ENCODE measurements at places on chromosomes 2 and 18.

GRCh38 chr2:37377187-37377532 is 32.7 kb downstream of the QPCT start:
- no peak for DNase-seq

DNA sequence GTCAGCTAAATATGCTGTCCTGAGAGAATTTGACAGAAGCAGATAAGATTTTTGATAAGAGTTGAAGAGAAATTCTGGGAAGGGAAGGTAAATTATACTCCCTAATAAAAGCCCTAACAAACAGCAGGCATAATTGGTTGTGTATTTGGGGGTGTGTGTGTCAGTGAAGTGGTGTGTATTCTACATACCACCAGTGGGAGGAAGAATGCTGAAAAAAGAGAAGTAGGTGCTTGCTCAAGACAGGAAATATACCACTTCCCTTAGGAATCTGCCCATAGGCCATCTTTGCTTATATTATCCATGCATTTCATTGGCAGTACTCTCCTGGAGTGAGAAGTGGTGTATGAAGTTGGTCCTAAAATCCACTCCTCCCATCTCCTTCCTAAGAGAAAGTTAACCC is 76.2 kb downstream of the FMNL2 start:
- no peak for DNase-seq

- no peak for DNase-seq
Measured at GRCh38 chr18:64693766-64694165, 544.9 kb upstream of the LINC00305 start.

DNA sequence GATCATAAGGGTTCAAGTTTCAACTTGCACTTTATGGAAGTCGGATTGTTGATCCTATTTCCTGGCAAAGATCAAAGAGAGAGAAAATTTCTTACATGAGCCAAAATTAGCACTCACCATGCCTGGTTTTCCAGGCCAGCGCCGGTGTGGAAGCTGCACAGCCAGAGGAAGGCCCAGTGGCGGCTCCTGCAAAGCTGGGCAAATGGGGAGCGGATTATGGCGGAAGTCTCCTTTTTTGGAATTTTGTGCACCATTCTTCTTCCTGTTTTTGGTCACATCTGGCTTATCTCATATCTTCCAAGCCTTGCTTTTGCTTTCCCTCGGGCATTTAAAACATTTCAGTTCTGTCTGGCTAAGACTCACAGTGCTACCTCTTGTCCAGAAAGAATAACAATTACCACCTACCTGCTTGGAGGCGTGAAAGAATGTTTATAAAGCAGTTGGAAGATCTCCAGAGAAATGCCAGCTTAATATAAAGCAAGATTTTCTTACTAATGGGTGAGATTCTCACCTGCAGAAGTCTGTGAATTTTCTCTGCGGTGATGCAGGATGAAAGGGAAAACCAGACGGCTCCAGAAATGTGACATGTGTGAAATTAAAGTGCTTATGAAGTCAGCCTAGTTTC is 94.3 kb downstream of the ASAP2 start:
- DNase-seq = no peak

GRCh38 chr2:7929281-7929680 is 752.6 kb upstream of the ID2 start:
- no peak for DNase-seq

- no peak for DNase-seq
Measured at GRCh38 chr2:229856413-229856812, 65.4 kb downstream of the TRIP12 start.

- DNase-seq = no peak
Measured at GRCh38 chr2:144645083-144645778, 125.3 kb upstream of the ZEB2 start.

- DNase-seq = no peak
Measured at GRCh38 chr2:216463148-216463547, 35.5 kb upstream of the RPL37A start.

DNA sequence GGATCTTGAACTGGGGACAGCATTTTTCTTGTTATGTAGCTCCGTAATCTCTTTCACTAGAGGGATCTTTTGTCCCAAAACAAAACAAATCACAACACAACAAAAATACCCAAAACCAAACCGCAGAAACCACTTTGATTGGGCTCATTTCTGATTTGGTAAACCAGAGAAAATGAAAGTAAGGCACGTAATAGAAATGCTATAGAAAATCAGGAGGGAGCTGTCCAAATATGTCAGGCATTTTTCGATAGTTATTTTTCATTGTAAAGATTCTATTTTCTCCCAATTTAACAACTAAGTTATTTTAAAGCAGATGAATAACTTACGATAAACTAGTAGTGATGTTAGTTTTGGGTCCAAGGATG is 406.5 kb downstream of the XIRP2 start:
- DNase-seq = no peak

- no peak for DNase-seq
Measured at GRCh38 chr2:147463881-147464520, 380.8 kb upstream of the ACVR2A start.

DNA sequence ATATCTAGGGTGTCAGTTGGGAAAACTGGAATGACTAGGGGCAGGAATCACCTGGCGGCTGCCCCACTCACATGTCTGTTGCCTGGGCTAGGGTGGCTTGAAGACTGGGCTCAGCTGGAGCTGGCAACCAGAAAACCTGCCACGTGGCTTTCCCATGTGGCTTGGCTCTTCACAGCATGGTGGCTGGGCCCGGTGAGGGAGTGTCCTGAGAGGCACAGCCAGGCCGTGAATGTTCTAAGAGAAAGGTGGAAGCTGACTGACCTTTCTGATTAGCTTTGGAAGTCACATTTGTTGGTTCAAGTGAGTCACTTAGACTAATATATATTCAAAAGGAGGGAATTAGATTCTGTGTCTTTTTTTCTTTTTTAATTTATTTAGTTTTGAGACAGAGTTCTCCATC is 22.7 kb downstream of the SP5 start:
- no peak for DNase-seq

Measured in stimulated activated CD8-positive, alpha-beta memory T cell treated with anti-CD3 and anti-CD28 coated beads, Interleukin-7, amount 100 ng/mL, for 1 hour (primary cell).